ENCODE measurements at places on chromosomes 1 and 21.
A peak's percentile ranks its signal among the peaks of the same experiment; 100 is the strongest.

- DNase-seq, result no peak
Observed at GRCh38 chr1:174892016-174892415, 107.7 kb upstream of the CACYBP start.

DNA sequence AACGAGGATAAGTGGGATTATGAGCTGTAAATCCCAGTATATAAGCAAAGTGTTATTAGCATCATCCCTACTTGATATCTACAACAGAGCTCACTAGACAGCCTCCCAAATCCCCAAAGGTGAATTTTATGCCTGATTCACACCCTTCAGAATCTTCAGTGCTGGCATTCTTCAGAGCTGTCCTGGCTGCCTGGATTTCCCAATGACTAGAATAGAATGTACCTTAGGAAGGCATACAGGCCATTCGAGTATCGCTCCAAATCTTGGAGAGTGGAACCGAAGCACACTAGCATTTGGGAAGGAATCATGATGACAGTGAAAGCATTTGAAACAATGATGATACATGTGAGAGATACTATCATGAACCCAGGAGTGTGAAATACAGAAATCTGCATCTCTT lies 22.3 kb downstream of the ZBTB40 start:
- no peak for DNase-seq

DNA sequence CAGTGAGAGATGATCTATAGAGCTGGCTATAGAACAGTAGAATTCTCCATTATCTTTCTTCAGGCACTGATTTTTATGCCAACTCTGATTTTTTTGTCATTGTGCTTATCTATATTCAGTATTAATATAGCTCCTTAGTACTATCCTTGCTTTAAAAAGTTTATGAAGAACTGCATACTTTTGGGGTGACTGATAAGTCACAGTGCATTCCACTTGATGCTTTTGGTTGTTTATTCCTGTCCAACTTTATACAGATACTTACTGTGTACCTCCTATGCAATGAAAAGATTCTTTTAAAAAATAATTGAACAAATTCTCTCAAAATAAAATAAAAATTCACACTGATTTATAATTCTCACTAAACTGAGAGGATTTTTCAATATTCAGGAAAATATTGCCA lies 71.6 kb downstream of the COL24A1 start:
- DNase-seq, result no peak

GRCh38 chr1:46612937-46613660 lies 3.5 kb downstream of the MOB3C start:
- no peak for DNase-seq

- DNase-seq, result no peak
Observed at GRCh38 chr1:245396615-245397014, 241.8 kb downstream of the KIF26B start.

GRCh38 chr1:115976921-115977498 lies 697 bp downstream of the SLC22A15 start:
- DNase-seq, result no peak

GRCh38 chr21:24205319-24205718 lies 1402.0 kb downstream of the MRPL39 start:
- DNase-seq, result no peak

DNA sequence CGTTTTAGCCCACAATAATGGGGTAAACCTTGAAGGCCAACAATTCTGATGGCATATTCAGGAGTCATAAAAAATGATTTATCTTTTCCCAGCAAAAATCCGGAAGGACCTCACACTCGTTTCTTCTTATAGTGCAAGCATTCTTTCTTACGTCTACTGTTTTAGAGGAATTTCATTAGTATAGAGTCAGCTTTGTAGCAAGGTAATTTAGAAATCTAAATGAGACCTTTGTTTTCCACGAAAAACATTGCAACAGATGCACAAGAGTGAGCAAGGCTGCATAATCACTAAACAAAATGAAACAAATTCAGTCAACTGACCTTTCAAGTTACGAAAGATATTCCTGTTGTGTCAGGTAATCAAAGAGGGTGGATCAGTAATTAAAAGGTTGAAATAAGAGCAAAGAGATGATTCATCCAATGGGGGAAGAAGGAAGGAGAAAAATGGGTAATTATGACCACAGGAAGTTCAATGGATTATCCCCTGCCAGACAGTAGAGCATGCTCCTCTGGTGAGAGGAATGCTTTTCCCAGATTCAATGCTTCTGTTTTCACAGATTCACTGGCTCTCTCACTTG lies 560 bp upstream of the CSDE1 start:
- DNase-seq, result no peak

DNA sequence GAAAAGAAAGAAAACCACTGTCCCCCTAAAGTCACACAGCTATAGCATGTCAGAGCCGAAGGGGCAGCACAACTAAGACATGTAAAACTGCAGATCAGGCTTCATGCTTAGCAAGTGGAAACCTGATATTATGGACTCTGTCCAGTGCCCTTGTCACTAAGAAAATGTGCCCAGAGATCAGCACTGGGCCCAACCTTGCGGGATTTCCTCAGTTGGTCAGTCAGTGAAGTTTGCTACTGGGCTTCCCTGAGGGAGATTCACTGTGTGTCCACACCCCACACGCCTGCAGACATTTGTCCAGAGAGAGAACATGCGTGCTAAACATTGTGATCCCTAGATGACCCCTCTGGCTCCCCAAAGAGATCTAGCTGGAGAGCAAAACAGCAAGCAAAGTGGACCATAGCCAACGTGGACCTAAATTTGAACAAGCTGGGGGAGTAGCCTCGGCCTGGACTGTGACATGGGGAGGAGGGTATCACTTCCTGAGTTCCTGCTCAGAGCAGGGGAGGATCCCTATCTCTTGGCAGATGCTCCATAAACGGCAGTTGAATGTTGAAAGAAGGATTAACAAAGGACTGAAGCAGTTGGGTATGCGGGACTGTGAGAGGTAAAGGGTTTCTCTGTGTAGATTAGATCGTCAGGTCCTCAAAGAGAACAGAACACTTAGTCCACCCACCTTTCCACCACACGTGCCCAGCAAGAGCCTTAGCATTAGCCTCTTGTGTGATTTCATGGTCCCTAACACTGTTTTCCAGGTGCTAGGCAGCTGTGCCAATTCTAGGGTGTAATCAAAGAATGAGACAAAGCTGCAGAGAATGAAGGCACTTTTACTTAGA lies 53.6 kb downstream of the GLUL start:
- no peak for DNase-seq

GRCh38 chr1:109667452-109668122 lies at the start of gene GSTM2:
TSS of gene GSTM2 (plus strand) at chr1:109668057. CDS start at chr1:109668116, 59 bp downstream.
- DNase-seq, result no peak

- no peak for DNase-seq
Observed at GRCh38 chr1:213956295-213956770, 31.4 kb upstream of the PROX1 start.

DNA sequence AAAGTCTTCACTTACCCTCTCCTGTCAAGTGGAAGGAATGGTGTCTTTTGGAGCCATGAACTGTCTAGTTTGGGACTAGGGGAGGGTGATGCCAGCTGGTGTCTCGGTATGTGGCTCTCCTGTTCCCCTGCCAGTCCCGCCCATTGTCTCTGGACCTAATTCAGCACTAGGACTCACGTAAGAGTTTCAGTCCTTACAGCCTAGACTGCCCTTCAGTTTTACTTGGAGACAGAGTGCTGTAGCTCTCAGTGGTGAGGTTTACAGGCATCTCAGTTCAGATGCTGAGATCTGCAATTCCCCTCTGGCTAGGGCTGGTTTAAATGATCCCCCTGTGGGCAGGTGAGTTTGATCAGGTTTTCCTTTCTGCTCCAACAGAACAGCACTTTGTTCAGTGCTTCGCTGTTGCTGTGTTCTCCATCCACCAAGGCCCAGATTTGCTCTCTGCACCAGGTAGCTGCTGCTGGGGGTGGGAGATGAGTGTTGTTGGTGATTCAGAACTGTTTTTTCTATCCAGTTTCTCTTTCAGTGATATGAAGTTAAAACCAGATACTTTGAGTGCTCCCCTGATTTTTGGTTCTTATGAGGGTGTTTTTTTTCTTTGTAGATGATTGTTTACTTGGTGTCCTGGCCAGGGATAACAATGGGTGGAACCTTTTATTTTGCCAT lies 198.3 kb upstream of the RNPC3 start:
- DNase-seq, result no peak

- DNase-seq, result no peak
Observed at GRCh38 chr1:92655197-92655801, 129.6 kb downstream of the EVI5 start.

DNA sequence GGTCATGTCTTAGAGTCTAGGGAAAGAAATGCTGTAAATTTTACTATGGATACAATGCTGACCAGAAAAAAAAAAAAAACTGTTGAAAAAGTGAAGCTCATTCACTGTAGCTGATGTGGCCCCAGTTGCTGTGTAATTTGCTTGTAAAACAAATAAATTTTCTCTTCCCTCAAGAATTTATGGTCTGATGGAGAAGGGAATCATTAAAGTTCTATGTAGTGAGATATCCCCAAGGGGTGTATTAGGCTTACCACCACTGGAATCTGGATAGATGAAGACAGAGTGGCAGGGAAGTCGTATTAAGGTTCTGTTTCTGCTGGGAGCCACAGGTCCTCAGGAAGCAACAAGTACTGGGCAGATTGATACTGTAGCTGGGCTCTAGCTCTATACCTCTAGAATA lies 860.0 kb downstream of the LTN1 start:
- no peak for DNase-seq

DNA sequence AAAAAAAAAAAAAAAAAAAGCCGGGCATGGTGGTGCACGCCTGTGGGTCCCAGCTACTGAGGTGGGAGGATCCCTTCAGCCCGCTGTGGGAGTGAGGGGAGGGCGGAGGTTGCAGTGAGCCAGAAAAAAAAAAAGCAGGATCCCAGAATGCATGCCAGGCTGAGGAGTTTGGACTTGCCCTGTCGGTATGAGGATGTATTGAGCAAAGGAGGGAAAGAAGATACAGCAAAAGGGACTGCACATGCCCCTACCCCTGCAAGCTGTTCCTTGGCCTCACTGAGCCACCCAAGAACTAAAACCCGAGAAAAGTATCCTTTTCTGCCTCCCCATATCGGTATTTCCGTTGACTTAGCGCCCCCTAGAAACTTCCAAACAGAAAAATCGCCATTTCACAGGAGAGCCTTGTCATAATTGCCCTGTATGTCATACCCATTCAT lies 1.3 kb upstream of the GPATCH4 start:
- peak; percentile 43 for DNase-seq

GRCh38 chr1:31764312-31765040 lies at the start of gene ADGRB2:
TSS of gene ADGRB2 (minus strand) at chr1:31764340. CDS start at chr1:31757221, 7,119 bp downstream.
- DNase-seq, result no peak

GRCh38 chr1:170162459-170163246 lies 16.9 kb downstream of the NTMT2 start:
- no peak for DNase-seq

DNA sequence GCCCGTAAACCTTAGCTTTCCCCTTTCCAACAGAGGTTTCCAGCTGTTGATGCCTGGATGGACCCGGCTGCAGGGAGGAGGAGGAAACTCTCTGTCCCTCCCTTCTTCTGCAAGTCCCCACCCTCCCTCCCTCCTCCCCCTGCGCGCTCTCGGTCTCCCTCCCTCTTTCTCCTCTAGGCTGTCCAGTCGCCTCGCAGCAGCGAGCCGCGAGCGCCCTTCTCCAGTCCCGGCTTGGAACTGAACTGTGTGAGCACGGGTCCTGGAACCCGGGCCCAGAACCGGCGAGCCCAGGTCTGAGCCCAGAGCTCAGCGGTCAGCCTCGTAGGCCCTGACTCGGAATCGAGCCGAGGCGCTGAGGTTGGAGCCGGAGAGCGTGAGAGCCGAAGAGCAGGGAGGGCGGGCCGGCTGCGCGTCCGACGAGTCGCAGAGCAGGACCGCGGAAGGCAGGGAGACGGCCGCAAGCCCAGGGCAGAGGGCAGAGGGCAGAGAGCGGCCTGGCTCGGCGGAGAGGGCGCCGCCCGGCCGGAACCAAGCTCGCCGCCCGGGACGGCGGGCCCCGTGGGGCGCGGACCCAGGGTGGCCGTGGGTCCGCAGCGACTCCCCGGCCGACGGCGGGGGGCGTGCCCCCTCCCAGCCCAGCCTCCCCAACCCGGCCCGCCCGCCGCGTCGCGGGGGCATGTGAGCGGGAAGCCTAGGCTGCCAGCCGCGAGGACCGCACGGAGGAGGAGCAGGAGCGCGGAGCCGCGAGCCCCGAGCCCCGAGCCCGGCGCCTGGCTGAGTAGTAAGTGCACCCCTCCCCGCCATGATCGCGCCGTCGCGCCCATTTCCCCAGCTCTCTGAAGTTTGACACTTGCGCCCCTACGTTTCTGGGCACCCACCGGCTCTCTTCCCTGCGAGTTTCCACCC lies at the start of gene SOX13:
SOX13 (plus strand) TSS at position 185 of the 906 bp plus-strand sequence. CDS start 39,801 bp downstream, outside the sequence.
- DNase-seq, result peak; percentile 79

- DNase-seq, result peak; percentile 55
Observed at GRCh38 chr1:213122514-213122929, 71.5 kb downstream of the RPS6KC1 start.

- no peak for DNase-seq
Observed at GRCh38 chr1:219661464-219662092, 48.7 kb upstream of the ZC3H11B start.

DNA sequence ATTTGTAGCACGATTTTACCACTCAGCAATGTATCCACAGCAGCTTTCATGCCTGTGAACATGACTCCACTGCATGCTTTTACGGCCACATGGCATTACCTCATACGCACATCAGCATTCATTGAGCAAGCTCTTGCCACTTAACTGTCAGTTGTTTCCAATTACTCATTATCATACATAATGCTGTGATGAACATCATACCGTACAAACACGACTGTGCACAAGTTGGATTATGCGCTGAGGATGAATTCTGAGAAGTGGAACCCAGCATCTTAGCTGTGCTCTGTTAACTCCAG lies 9.6 kb downstream of the UMODL1 start:
- no peak for DNase-seq

- DNase-seq, result no peak
Observed at GRCh38 chr21:44263221-44263760, 1.6 kb upstream of the DNMT3L start.

DNA sequence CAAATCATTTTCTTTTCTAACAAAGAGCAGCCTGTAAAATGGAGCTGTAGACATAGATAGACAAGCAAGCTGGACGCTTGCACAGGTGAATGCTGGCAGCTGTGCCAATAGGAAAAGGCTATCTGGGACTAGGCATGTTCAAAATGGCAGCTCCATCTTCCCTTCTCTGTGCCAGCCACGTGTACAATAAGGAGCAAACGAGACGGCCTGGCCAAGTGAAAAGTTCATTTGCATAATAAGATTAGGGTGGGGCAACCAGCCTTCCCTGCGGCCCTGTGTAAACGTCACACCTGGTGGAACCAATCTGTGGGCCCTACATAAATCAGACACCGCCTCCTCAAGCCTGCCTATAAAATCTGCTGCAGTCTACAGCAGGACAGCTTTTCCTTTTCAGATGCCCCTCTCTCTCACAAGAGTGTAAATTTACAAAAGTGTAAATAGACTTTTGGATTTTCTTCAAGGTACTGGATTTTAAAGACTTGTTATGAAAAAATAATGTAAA lies 16.6 kb upstream of the EDEM3 start:
- DNase-seq, result no peak

- DNase-seq, result no peak
Observed at GRCh38 chr1:229841230-229841629, 215.2 kb downstream of the URB2 start.

GRCh38 chr1:78143673-78144072 lies 97.9 kb downstream of the GIPC2 start:
- no peak for DNase-seq

- no peak for DNase-seq
Observed at GRCh38 chr1:181469829-181470228, 13.5 kb upstream of the CACNA1E start.

- no peak for DNase-seq
Observed at GRCh38 chr1:97505816-97506215, 415.0 kb downstream of the DPYD start.
